Activated T-helper 9 cell treated with anti-CD3 and anti-CD28 coated beads, Interleukin-2, amount 50 U/mL, for 16 hours (primary cell): ENCODE measurements at places on chromosomes 5 and 9.

DNA sequence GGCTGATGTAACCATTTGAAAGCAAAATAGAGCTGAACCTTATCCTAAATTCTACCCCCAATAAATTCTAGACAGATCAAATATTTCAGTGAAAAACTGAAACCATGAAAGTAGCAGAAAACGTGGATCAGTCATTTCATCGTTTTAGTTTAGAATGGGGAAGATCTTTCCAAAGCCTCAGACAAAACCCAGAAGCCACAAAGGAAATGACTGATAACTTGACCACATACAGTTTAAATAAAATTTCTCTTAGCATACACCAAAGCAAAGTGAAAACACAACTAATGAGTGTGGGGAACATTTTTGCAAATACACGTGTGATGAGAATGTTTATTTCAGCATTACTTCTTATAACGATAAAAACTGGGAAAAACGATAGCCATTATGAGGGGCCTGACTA is 284.8 kb downstream of the ADGRV1 start:
- DNase-seq: no peak

- DNase-seq: no peak
Measured at GRCh38 chr5:78691084-78691960, 42.8 kb upstream of the LHFPL2 start.

DNA sequence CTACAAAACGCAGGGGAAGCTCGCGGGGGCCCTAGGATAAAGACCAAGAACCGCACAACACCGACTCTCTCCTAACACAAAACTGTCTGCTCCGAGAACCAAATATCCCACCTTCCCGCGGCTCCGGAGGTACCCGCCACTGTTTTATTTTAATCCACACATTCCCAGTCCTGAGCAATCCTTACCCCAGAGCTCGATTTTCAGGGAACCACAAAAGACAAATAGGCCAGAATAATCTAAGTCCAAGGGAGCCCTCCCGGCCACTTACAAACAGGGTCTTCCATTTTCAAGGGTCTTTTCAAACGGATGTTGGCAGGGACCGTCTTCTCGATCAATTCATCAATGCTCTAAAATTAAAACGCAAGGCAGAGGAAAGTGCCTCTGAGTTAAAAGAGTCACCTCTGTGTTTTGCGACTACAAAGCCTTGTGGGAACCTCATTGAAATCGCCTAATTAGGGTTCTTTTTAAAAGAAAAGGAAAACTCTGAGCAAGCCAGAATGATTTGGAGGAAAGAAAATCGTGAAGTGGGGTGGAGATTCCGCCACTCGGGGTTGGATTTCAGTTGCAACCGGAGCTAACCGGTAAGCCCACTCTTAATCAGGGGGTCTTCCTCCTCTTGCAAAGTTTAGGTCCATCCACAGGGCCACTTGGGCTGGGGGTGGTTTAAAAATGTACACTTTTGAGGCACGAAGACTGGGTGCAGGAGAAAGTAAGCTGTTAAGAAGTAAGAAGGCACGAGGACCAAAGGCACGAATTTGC is 1.0 kb downstream of the GLDC start:
- no peak for DNase-seq

- no peak for DNase-seq
Measured at GRCh38 chr5:157046041-157046440, 12.9 kb downstream of the HAVCR1 start.

DNA sequence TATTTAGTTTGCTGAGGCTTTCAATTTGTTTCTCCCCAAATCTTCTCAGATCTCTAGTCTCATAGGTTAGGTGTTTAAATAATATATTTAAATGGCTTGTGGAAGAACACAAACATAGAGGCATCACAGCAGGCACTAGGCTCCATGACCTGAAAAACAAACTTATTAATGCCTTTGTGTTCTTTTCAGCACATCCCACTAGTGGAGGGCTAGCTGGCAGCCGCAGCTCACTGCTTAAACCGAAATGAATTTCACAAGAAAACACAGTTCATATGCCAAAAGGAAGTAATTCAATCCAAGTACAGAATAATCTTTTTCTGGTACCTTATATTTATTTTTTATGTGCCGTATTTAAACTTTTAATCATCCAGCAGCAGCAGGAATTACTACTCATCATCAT is 382.5 kb downstream of the PLK2 start:
- no peak for DNase-seq

GRCh38 chr9:14366076-14366475 is 52.1 kb upstream of the NFIB start:
- no peak for DNase-seq
